Fibroblast of lung (primary cell): ENCODE measurements at places on chromosomes 11 and 22. TPM values are rescaled to one million over a fixed set of nuclear protein-coding genes. Genes with fewer than 3 reads are reported as not detected.

DNA sequence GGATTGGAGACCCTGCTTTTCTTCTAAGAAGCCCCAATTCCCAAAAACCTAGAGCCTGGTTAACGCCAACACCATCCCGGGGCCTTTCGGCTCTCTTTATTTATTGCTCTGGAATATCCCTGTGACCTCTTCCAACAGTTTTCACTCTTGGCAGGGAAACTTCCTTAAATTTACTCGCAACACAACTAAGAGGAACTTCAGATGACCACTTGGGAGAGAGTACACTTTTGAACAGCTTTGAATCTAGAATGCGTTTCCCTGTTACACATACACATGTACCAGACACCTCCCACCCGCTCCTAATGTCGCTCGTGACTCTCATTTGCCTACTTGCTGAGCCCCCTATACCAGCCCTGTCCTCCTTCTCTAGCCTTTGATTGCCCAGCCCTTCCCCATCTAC is 19.4 kb downstream of the TUBA8 start:
- no peaks in the 10 kb centered on the region for H3K4me1 ChIP-seq
- no peak overlapping the region for H3K4me3 ChIP-seq
- no peak overlapping the region for H3K27ac ChIP-seq
- no peaks in the 10 kb centered on the region for H3K36me3 ChIP-seq

DNA sequence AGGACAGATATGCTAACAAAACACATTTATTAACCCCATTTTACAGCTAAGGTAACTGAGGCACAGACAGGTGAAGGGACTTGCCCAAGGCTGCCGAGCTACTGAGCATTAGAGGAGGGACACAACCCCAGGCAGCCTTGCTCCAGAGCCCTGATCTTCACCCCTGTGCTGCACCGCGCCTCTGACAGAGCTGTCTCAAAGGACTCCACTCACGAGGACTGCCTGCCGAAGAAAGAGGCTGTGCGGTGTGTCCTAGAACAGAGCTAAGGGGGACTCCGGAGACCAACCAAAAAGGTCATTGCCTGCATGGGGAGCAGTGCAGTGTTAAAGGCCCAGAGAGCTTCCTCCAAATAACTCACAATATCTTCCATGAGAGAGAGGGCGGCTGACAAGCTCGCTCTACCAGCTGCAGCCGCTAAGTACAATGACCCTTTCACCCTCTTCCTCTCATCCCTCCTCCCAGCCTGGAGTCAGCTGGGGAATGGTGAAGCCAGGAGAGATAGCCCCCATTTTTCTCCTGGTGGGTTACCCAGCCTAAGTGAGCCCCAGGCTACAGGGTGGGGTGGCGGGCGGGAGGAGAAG is 119.2 kb downstream of the DSCAML1 start:
- H3K27me3 ChIP-seq, result no peaks in the 10 kb centered on the region
- no peaks in the 10 kb centered on the region for H3K36me3 ChIP-seq
- no peak overlapping the region for H3K4me3 ChIP-seq
- no peak for DNase-seq
- no peaks in the 10 kb centered on the region for H3K4me1 ChIP-seq

- H3K36me3 ChIP-seq, result no peaks in the 10 kb centered on the region
- H3K4me1 ChIP-seq, result no peaks in the 10 kb centered on the region
- H3K27ac ChIP-seq, result peak overlapping the region; percentile 8
- H3K4me3 ChIP-seq, result no peak overlapping the region
- H3K27me3 ChIP-seq, result no peaks in the 10 kb centered on the region
Observed at GRCh38 chr11:71206186-71206585, 46.2 kb downstream of the SHANK2 start.

GRCh38 chr22:37212174-37212906 is at the start of gene SSTR3:
Gene SSTR3, minus strand, starts transcription at chr22:37212477. Its CDS starts 4,674 bp downstream, at chr22:37207803.
- peaks cover 27% of the 10 kb centered on the region for H3K27me3 ChIP-seq
- DNase-seq, result no peak
- H3K4me1 ChIP-seq, result peaks cover 2% of the 10 kb centered on the region
- no peak within 1 kb of the TSS for H3K27ac ChIP-seq
- no peak within 1 kb of the TSS for H3K4me3 ChIP-seq

DNA sequence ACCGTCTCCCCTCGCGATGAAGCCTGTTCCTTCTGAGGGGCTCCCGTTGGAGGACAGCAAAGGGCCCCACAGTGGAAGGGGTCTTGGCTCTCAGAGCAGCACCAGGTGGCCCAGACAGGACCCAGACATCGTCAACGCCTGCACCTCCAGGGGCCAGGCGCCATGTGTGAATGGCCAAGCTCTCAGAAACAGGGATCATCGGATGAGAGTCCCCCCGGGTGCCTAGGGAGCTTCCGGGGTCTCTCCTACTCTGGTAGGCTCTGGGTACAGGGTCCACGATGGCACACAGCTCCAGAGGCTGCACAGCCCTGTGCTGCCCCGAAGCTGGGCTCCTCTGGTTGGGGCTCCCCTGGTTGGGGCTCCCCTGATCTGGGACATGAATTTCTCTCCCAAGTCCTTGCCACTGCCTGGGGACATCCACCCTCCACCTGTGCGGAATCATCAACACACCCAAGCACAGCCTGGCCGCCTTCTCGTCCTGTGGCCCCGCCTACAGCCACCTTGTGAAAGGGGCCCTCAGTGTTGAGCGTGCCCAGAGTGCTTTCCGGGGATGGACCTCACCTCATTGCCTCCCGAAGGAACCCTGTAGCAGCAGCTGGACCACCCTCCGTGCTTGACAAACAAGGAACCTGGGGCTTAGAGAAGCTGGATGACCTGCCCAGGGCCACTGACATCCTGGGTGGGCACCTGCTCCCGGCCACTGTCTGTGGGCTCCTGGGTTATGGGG is 929.0 kb downstream of the BRD1 start:
- no peaks in the 10 kb centered on the region for H3K36me3 ChIP-seq
- no peak overlapping the region for H3K4me3 ChIP-seq
- no peaks in the 10 kb centered on the region for H3K27me3 ChIP-seq
- no peak overlapping the region for H3K27ac ChIP-seq
- DNase-seq, result no peak
- H3K4me1 ChIP-seq, result no peaks in the 10 kb centered on the region

GRCh38 chr11:20097319-20098221 is 62.7 kb downstream of the DBX1 start:
- no peaks in the 10 kb centered on the region for H3K27me3 ChIP-seq
- peaks cover 16% of the 10 kb centered on the region for H3K4me1 ChIP-seq
- H3K36me3 ChIP-seq, result peaks cover 42% of the 10 kb centered on the region

- no peak for DNase-seq
- no peak overlapping the region for H3K4me3 ChIP-seq
- no peaks in the 10 kb centered on the region for H3K36me3 ChIP-seq
- no peak overlapping the region for H3K27ac ChIP-seq
- H3K4me1 ChIP-seq, result no peaks in the 10 kb centered on the region
- no peaks in the 10 kb centered on the region for H3K27me3 ChIP-seq
Observed at GRCh38 chr22:47000256-47000655, 237.8 kb downstream of the TBC1D22A start.

GRCh38 chr11:12260731-12261521 is 116.4 kb upstream of the PARVA start:
- DNase-seq, result no peak
- no peak overlapping the region for H3K4me3 ChIP-seq
- peaks cover 28% of the 10 kb centered on the region for H3K36me3 ChIP-seq

GRCh38 chr22:25407226-25407858 is 157.1 kb upstream of the GRK3 start:
- H3K36me3 ChIP-seq, result no peaks in the 10 kb centered on the region
- H3K4me1 ChIP-seq, result peaks cover 20% of the 10 kb centered on the region
- no peak overlapping the region for H3K4me3 ChIP-seq
- DNase-seq, result no peak
- no peaks in the 10 kb centered on the region for H3K27me3 ChIP-seq

GRCh38 chr22:48004038-48004437 is 1241.6 kb downstream of the TBC1D22A start:
- H3K4me1 ChIP-seq, result no peaks in the 10 kb centered on the region
- H3K27me3 ChIP-seq, result no peaks in the 10 kb centered on the region
- no peak for DNase-seq
- no peaks in the 10 kb centered on the region for H3K36me3 ChIP-seq

DNA sequence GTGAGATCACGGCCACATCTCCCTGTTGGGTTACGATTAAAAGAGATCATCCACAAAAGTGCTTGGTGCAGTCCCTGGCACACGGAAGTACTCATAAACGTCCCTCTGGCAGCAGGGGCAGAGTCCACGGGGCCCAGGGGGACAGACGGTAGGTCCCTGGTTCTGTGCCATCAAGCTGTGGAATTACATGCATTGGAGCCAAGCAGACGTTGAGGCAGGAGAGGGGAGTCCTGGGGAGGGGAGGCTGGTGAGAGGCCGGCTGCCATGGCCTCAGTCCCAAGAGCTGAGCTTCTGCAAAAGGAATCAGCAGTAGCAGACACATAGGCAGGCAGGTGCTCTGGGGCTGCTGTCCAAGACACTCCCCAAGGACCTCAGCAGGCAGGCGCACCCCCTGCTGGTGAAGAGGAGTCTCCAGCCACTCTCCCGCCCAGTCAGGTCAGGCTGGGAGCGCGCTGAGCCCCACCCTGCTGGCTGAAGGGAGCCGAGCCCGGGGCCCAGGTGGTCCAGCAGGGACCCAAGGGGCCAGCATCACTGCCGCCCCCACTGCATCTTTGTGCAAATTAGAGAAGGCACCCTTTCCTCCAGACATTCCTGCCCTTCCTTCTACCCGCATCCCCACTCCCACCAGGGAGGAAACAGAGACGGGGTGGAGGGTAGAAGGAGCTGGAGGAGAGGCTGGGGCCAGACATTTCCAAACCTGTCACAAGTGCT is 7.6 kb upstream of the KCTD17 start:
- H3K36me3 ChIP-seq, result no peaks in the 10 kb centered on the region
- H3K27me3 ChIP-seq, result no peaks in the 10 kb centered on the region
- H3K4me3 ChIP-seq, result no peak overlapping the region
- no peaks in the 10 kb centered on the region for H3K4me1 ChIP-seq
- H3K27ac ChIP-seq, result no peak overlapping the region

- peaks cover 3% of the 10 kb centered on the region for H3K4me1 ChIP-seq
- H3K4me3 ChIP-seq, result no peak overlapping the region
Observed at GRCh38 chr11:61802605-61803004, 9.9 kb downstream of the FEN1 start.

GRCh38 chr11:79481795-79482194 is 41.0 kb upstream of the TENM4 start:
- no peak for DNase-seq
- no peaks in the 10 kb centered on the region for H3K4me1 ChIP-seq
- no peak overlapping the region for H3K27ac ChIP-seq
- H3K36me3 ChIP-seq, result no peaks in the 10 kb centered on the region
- peaks cover 3% of the 10 kb centered on the region for H3K27me3 ChIP-seq
- no peak overlapping the region for H3K4me3 ChIP-seq

The MEN1 gene
- 12.1 and 13.7 TPM in 2 replicates for total RNA-seq

The HDHD5 gene
- total RNA-seq, result 16.2 and 17.7 TPM in 2 replicates

The SAA4 gene
- not detected in 2 replicates for total RNA-seq

The CYB5R3 gene
- 36.5 and 82.1 TPM in 2 replicates for total RNA-seq

The TMEM45B gene
- total RNA-seq, result not detected in 2 replicates
